ENCODE measurements at places on chromosomes 6 and 20.
A peak's percentile ranks its signal among the peaks of the same experiment; 100 is the strongest.

GRCh38 chr6:74167511-74167910 lies 471.5 kb downstream of the CD109 start:
- no peak for DNase-seq

DNA sequence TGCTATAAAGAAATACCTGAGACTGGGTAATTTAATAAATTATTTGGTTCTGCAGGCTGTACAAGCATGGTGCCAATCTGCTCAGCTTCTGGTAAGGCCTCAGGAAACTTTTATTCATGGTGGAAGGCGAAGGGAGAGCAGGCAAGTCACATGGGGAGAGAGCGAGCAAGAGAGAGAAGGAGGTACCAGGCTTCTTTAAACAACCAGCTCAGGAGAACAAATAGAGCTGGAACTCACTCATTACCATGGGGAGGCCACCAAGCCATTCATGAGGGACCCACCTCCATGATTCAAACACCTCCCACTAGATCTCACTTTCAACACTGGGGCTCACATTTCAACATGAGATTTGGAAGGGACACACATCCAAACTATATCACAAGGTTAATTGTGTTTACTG lies 44.9 kb upstream of the CRISP1 start:
- DNase-seq: no peak

- DNase-seq: no peak
These were observed 8.7 kb upstream of the RWDD1 start for GRCh38 chr6:116562614-116563013.

GRCh38 chr20:43844778-43845614 lies 69.7 kb upstream of the TOX2 start:
- DNase-seq: peak; percentile 72

- no peak for DNase-seq
These were observed 24.5 kb upstream of the ULBP3 start for GRCh38 chr6:150093397-150093796.

DNA sequence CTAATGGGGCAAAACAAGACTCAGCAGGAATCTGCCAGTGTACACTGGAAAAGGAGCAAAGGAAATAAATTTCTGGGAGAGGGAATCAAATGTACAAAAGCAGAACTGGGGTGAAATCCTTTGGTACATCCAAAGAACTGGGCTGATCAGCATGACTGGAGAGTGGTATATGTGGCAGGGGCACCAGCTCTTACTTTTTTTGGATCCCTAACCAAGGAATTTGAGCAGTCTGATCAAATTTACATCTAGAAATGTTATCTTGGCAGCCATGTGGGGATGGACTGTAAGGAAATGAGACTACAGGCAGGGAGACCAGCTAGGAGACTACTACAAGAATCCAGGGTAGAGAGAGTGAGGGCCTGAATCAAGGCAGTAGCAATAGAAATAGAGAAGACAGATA lies 1.2 kb upstream of the ZSCAN31 start:
- DNase-seq: no peak

DNA sequence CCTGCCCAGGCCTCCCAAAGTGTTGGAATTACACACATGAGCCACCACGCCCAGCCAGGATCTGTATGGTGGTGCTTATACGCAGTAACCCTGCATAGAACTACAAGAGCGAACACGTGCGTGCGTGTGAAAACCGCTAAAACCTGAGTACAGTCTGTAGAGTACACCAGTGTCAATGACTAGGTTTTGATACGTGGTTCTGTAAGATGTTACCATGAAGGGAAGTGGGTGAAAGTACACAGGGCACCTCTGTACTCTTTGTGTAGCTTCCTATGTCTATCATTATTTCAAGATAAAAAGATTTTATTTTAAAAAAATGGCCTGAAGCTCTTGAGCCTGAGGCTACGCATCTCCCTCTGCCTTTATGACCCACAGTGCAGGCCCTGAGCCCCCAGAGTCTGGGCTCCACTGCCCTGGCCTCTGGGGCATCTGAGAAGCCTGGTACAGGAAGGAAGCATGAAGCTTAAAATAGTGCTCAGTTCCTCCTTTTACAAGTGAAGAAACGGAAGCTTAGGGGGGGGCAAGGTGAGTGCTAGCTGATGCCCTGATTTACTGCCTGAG lies 21.6 kb downstream of the LY86 start:
- DNase-seq: no peak

GRCh38 chr20:50824137-50824536 lies 29.3 kb downstream of the BCAS4 start:
- DNase-seq: no peak

GRCh38 chr6:140372064-140372463 lies 997.6 kb upstream of the CITED2 start:
- DNase-seq: no peak

DNA sequence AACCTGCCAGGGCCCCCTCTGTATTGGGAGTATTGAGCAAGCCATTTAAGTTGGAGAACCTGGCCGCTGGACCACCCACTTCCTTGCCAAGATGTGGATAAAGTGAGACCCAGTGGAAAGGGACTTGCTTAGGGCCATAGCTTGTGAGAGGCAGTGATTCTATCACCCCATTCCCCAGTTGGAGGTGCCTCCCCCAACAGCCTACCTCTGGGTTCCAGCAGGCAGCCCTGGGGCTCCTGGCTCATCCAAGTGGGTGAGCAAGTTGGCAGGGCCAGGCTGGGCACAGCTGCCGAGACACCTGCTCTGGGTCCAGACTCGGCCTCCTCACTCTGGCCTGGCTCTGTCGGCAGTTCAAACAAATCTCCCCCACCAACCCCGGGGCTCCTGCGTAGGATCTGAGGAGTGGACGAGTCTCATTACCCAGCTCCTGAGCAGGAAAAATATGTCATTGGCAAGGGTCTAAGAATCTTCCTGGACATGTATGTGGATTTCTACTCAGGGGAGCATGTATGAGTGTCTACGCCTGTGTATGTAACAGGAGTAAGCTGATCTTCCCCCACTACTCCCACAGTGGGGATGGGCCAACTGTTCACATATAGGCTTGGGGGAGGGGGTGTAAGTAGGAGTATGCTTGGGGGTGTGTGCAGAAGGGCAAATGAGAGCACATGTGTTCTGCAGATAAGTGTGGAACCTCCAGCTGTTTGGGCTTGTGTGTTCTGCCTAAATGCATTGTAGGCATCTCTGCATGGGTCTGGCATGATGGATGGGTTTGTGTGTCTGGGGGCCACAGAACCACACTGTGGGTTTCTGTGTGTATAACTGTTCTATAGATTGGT lies 1.9 kb downstream of the ID1 start:
- DNase-seq: no peak

GRCh38 chr6:157541618-157542413 lies 160.8 kb downstream of the ZDHHC14 start:
- DNase-seq: no peak

DNA sequence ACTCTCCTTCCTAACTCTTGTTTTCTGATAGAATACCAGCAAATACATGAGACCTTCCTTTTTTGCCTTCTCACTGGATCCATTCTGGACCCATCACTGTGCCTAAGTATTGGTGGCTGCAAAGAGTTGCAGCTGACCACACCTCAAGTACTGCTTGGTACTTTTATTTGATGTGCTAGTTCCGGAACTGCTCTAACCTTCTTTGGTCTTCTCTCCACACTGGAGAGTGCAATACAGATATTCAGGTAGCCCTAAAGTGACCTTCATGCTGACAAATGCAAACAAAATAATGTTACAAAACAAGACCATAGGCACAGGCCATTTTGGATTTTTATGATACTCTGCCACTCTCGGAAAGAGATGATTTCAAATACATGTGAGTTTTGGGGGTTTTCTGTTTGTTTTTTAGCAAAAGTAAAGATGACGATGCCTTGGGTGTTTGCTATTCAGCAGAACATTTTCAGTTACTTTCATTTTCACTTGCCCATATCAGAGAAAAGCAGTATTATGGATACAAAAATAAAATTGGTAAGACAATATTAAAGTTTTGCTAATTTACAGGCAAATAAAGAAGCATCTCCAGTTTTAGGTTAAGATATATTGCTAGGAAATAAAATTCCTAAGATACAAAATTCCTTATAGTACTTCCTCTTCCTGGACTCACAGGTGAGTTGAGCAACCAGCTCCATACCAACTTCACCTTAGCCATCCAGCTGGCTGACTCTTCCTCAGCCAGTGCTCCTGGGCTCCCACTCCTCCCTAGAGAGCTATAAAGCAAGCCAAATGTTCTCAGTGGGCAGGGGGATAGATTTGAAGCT lies 42.0 kb downstream of the PTPRK start:
- no peak for DNase-seq

- no peak for DNase-seq
These were observed 28.9 kb downstream of the SRSF3 start for GRCh38 chr6:36622901-36623546.

DNA sequence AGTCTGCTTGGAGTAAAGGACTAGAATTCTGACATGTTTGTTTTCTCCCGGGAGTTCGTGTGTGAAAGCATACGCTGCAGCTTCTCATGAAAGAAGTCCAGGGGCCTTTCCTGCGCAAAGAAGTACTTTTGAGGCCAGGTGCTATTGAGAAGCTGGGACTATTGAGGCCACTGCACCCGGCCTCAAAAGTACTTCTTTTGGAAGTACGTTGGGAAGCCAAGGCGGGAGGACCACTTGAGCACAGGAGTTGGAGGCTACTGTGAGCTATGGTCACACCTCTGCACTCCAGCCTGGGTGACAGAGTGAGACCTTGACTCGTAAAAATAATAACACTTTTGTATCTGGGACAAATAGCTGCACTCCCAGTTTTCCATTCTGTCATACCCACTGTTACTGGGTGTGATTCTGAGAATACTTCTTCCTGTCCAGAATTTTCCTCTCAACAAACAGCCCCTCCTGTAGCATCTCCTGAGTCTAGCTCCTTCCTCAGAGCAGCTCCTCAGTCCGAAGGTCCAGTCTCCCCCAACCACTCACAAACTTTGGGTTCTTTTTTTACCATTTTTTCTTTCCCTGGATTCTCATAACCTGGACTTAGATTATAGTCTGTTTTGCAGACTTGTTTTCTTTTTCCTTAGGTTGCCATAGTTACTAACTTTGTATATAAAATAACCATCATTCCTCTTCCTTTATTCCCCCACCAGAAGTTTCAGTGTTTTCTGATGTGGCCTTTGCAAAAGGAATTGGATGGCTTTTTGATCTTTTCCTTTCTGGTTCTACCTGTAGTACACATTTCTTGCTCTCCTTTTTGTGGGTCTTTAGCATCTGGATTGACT lies 12.7 kb downstream of the STK35 start:
- no peak for DNase-seq

GRCh38 chr6:37514837-37515236 lies 15.1 kb upstream of the CCDC167 start:
- DNase-seq: no peak

DNA sequence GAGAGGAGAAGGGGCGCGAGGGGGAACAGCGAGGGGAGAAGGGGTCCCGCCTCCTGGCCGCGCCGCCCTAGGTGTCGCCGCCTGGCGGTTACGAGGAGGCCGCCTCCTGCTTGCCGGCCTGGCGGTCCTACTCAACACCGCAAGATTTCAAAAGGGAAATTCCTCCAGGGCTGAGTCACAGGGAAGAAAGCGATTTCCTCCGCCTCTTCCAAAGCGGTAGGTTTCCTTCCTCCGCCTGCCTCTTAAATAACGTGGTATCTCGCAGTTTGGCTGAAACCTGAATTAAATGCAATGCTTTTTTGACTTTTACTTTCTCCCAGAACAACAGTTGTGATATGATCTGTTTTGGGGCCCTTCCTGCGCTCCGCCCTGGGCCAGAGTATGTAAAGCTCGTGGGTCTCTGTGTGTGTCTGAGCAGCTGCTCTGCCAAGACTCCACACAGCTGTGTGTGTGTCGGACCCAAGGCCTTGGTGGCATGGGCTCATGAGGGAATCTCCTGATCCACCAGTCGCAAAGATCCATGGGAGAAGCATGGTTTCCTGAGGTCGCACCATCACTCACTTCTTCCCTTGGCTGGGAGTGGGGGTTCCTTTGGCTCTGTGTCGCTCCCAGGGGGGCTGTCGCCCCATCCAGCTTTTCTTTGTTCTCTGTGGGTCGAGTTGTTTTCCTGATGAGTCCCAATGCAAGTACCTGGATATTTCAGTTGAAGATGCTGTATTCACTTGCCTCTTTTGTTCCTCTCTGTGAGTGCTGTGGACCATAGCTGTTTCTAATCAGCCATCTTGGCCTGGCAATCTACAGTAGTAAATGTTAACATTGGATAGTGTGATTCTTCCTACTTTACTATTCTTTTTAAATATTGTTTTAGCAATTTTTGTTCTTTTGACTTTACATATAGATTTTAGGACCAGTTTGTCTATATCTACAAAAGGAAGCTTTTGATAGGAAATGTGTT lies 31.6 kb upstream of the NOTCH4 start:
- DNase-seq: peak; percentile 85

DNA sequence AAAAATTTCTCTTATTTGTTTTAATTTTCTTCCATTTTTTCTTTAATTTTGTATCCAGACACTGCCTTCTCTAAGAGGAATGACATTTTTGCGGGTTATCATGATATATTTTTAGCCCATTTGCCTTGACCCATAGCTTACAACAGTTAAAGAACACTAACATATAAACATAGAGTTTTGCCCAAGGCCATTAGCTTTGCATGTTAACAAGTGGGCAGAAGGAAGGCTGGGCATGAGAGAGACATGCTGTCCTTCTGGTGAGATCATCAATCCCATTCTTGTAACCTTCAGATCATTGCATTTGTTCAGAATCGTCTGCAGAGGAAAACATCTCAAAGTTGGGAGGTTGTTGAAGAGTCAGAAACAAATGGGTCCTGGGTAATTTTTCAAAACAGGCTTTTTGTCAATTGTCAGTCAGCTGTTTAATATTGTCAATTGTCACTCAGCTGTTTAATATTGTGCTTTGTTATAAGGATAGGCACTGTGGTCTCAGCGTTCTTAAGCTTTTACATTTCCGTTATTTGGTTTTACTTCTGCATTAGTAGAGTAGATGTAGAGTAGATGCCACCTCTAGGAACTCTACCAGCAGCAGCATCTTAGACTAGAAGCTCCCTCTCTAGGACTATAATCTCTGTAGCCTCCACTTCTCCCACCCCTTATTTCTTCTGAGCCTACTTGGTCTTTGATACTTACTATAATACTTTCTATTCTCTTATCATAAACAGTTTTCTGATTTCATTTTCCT lies 243.1 kb downstream of the ESR1 start:
- no peak for DNase-seq

DNA sequence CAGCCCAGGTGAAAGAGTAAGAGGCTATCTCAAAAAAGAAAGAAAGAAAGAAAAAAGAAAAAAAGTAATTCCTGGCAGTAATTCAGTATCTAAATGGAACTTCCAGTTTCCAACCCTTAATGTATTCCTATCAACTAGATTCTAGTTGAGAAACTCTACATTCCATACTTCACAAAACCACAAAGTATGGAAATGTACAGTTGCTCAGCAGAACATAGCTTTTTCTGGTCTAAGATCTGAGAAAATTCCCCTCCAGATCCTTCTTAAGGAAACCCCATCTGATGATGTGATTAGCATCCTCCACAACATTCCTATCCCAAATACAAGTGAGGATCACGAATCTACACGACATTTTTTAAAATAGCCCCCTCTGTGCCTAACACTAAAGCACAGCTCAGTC lies 3.6 kb downstream of the ARMH2 start:
- DNase-seq: peak; percentile 42

GRCh38 chr6:12356431-12356830 lies 66.3 kb downstream of the EDN1 start:
- no peak for DNase-seq

GRCh38 chr6:129749749-129750120 lies 39.8 kb upstream of the ARHGAP18 start:
- DNase-seq: peak; percentile 62

- DNase-seq: no peak
These were observed 16.8 kb downstream of the IL17F start for GRCh38 chr6:52227495-52227894.

GRCh38 chr6:99369533-99369932 lies 20.1 kb upstream of the FAXC start:
- no peak for DNase-seq

- DNase-seq: no peak
These were observed 15.1 kb upstream of the GOPC start for GRCh38 chr6:117617210-117618035.
